ENCODE measurements at places on chromosomes 16 and 17.

GRCh38 chr17:48113201-48113676 lies 5.7 kb downstream of the SNX11 start:
- no peak for DNase-seq

- DNase-seq, result no peak
Observed at GRCh38 chr16:64440421-64440831, 681.4 kb downstream of the CDH11 start.

GRCh38 chr17:73151916-73152632 lies 12.7 kb upstream of the SSTR2 start:
- DNase-seq, result no peak

DNA sequence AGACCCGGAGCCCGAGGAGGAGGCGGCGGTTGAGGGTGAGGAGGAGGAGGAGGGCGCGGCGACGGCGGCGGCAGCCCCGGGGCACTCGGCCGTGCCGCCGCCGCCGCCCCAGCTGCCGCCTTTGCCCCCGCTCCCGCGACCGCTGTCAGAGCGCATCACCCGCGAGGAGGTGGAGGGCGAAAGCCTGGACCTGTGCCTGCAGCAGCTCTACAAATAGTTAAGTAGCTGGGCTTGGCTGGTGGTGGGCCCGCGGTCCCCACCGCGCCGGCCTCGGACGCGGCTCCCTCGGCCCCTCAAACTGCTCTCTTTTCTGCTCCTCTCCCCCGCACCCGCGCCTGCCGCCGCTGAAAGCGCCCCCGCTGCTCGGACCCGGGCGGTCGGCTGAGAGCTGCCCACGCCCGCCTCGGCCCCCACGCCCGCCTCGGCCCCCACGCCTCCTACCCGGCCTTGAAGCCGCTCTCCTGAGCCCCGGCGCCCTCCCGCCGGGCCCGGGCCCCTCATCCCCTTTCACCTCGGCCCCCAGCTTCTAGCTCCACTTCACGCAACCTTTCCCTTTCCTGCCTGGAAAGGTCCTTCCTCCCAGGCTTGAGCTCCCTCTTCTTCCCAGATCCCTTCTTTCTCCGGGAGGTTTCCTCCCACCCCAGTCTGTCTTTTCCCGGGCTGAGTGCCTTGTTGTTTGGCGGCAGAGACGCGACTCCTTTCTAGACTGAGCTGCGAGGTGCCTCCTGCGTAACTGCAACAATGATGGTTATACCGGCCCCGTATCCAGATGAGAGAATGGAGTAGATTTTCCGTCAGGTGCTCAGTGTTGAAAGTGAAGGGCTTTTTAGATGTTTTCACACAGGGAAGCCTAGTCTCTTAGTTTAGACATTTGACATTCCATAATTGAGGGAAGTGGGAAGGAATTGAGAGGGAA lies 850 bp downstream of the PPM1E start:
- DNase-seq, result no peak

GRCh38 chr16:48126801-48127644 lies 28.8 kb downstream of the ABCC12 start:
- DNase-seq, result no peak
